ENCODE measurements at places on chromosomes 2 and 18.

DNA sequence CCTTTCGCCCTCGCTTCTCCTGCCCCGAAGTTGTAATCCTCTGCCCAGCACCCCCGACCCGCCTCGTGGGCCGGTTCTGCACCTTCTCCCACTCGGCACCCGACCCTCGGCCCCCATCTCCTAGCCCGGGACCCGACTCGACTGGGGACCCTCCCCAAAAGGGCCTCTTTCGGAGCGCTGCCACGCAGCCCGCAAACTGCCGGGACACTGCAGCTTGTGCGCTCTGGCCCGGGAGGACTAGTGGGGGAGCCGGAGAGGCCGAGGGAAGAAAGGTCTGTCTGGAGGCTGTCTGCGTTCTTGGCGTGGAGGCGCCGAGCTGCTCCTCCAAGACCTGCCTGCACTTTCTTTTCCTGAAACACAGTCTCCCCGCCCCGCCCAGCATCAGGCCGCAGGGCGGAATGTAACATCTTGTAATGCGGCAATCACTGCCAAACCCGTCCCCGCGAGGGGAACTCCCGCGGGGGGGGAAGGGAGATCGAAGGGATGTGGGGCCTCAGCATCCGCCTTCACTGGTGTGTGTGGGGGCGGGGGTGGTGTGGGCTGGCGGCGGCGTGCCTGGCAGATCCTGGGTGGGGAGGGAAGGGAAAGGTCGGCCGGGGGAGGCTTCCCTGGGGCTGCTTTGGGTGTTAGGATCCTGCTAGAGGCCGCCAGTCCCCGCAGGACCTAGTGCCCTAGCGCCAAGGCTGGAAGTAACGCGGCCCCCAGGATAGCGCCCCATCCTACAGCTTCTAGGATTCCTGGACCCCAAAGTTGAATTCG lies 7.4 kb downstream of the DLX2 start:
- DNase-seq, result no peak

- no peak for DNase-seq
Measured at GRCh38 chr2:8646731-8647461, 35.0 kb upstream of the ID2 start.

- no peak for DNase-seq
Measured at GRCh38 chr2:177735318-177735803, 337.2 kb downstream of the PDE11A start.

DNA sequence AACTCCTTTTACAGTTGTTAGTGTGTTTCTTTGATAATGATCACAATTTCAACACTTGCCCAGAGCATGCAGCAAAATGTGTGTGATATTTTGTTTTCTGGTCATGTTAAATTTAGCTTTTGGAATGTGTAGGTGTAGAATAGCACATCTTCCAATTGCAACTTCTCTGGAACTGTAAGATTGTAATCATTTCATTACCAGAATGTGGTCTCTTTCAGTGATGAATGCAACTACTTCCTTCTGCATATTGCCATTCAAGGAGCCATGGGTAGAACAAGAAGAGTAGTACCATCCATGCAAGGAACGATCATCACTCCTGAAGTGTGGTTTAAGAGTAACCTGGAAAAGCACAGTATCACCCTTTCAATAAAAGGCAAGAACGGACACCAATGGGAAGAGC lies 548.8 kb upstream of the ZNF804A start:
- no peak for DNase-seq

- DNase-seq, result no peak
Measured at GRCh38 chr2:2291500-2292260, 39.4 kb downstream of the MYT1L start.
